ENCODE measurements at places on chromosomes 5 and 9. TPM values are rescaled to one million over a fixed set of nuclear protein-coding genes. Genes with fewer than 3 reads are reported as not detected.

The CD74 gene
- total RNA-seq = 1,048 TPM

The DNAH5 gene
- 0.68 TPM for total RNA-seq

The DBH gene
- not detected for total RNA-seq

The LURAP1L gene
- 10.3 TPM for total RNA-seq

The VCAN gene
- 870 TPM for total RNA-seq

The GARNL3 gene
- total RNA-seq = 63.4 TPM

The KIF4B gene
- not detected for total RNA-seq

The RGS7BP gene
- 31.1 TPM for total RNA-seq

The ADGRD2 gene
- total RNA-seq = not detected
